Foreskin fibroblast (primary cell): ENCODE measurements at places on chromosomes 16 and 17.

DNA sequence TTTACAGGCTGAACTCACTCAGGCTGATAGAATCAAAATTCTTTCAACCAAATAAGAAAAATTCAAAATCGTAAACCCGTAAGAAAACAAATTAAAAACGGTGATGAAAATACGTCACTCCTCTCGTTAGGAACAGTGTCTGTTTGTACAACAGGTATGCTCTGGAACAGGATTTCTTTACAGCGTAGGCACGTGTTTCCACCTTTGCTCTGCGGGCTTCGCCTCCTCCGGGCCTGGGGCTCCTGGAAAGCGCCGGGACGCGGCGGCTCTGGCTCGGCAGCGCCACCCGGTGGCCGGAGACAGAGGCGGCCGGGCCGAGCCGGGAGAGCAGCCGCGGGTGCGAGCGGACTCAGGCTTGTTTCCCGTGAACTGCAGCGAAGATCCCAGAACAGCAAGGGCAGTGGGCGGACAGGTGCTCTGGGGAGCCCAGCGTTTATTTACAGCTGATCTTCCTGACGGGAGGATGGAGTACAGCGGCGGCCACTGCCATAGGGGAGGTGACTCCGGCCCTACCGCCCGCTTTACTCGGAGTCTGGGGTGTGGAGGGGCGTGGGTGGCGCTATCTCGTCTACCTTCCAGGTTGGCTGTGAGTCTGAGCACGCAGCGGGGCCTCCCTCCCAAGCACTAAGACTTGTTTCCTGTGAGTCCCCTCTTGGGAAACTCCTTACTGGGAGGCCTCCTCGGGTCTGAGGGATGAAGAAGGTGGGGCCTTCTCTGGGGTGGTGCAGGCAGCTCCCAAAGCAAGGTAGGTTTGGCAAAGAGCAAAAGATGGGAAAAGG, 40.5 kb upstream of the ATP2A3 start:
- peak; percentile 58 for DNase-seq

- peak; percentile 3 for DNase-seq
These were observed 7.1 kb upstream of the TMC5 start for GRCh38 chr16:19410435-19411171.

- no peak for DNase-seq
These were observed 129.9 kb upstream of the ZFHX3 start for GRCh38 chr16:73177729-73178295.

GRCh38 chr17:42629411-42630009, 20.0 kb downstream of the TUBG1 start:
- no peak for DNase-seq

DNA sequence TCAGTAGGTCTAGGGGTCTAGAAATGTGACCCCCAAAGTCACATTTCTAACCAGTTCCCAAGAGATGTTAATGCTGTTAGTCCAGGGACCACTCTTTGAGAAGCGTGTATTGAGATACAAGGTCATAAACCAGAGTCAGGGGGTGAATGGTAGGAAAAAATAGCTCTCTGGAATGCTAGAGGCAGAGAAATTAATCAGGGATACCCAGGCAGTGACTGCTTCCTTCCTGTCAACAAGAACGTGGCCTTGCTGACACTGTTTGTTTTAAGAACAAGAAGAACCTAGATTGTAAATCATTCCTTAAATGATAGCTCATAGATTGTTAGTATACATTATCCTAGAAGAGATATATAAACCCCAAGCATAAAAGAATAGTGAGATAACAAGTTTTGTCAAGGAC, 43.8 kb downstream of the PITPNM3 start:
- DNase-seq = no peak

- DNase-seq = no peak
These were observed 19.1 kb downstream of the GPR142 start for GRCh38 chr17:74386386-74386785.

DNA sequence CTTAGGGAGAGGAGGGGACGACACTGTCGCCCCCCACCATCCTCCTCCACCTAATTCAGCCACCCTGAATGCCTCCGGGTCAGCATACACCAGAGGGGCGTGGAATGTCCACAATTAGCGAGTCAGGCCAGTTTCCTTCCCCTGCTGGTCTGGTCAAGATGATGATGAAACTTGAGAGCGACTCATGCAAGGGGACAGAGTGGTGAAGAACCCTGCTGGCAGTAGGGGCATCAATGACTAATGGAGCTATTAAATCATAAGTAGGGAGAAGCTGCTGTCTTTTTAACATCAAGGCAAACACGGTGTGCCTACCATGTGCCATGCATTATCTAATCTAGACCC, 7.2 kb downstream of the SPACA3 start:
- peak; percentile 69 for DNase-seq

- DNase-seq = no peak
These were observed 35.7 kb downstream of the IKZF3 start for GRCh38 chr17:39828443-39828842.

DNA sequence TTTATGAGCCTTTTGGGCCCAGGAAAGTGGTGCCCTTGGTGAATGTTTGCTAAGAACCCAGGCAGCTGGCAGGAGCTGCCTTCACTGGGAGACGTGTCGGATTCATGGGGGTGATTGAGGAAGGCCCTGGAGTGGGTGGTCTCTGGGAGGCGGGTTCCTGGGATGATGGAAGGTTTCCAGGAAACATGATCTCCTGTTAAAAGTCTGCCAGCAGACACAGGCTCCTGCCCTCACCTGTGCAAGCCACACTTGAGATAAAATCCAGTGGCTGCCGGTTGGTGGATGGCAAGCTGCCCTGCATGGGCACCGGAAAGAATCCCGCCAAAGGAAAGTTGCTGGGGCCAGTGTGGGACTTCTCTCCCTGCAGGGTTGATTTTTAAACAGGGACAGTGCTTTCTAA, 189.0 kb upstream of the CIBAR2 start:
- no peak for DNase-seq

DNA sequence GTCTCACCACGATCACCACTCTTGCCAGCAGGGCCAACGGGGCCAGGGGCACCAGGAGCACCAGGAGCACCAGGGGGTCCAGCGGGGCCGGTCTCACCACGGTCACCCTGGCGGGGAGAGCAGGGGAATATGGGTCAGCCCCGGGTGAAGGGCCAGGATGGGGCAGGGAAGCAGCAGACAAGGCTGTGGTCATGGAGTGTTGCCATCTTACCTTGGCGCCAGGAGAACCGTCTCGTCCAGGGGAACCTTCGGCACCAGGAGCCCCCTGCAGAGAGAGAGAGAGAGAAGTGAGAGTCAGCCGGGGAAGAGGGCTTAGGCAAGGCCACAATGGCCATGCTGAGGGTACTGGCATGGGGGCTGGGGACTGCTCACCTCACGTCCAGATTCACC, 12.9 kb downstream of the COL1A1 start:
- no peak for DNase-seq

DNA sequence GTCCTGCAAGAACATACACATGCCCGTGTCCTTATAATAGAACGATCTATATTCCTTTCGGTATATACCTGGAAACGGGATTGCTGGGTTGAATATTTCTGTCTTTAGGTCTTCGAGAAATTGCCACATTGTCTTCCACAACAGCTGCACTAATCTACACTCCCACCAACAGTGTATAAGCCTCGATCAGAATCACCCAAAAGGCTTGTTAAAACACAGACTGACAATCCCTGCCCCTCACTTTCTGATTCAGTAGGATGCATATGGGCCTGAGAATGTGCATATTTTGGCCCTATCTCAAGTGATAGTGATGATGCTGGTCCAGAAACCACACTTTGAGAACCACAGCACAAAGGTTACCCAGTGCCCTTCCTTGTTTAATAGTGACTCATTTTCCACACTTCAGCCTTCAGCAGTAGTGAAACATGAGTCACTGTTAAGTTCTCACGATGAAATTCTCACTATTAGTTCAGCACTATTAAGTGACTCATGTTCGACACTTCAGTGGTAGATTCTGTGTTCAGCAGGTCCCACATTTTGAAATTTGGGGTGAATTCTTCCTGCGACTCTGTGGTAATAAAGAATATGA, 215.6 kb downstream of the GRIN2A start:
- DNase-seq = no peak

DNA sequence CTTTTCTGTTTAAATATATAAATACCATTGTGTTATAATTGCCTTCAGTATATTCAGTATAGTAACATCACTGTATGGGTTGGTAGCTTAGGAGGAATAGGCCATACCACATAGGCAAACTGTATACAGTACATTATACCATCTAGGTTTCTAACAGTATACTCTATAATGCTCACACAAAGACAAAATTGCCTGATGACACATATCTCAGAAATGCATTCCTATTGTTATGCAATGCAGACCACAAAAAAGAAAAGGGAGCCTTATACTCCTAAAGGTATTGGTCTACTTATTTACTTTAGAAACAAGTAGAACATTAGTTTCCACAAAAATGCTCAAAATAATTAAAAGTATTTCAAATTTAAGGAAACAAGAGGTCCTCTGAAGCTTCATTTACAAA, 47.9 kb downstream of the SETD6 start:
- DNase-seq = peak; percentile 41

GRCh38 chr17:75468779-75469373, 12.4 kb downstream of the TMEM94 start:
- DNase-seq = no peak

- DNase-seq = no peak
These were observed 26.8 kb downstream of the DCUN1D3 start for GRCh38 chr16:20873331-20873730.

GRCh38 chr16:49280105-49280741, 1.4 kb downstream of the CBLN1 start:
- no peak for DNase-seq

DNA sequence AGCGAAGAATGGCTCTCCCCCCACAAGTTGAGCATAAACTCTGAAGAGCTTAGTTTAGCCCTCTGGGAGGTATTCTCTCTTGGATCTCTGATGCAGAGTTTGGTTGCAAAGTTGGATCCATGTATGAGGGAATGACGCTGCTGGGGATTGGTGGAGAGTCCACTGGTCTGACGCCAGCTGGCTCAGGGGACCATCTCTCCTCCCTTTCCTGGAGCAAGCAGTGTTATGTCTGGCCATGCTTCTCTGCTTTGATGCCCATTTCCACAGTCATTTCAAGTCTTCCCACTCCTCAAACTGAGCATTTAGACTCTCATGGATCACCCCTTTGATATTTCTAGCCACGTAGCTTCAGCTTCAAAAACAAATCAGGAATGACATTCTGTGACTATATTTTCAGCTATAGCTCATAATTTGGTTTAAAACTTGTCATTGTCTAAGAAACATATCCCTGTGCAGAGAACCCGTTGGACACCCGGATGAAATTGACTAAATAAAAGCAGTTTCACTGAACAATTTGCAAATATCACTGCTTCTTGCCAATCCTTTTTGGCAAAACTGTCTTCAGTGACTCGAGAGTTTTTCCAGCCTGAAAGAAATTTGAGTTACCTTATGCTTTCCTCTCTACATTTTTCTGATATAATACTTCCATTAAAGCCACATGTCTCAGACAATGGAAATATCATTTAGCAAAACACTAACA, 193.4 kb upstream of the CDH11 start:
- DNase-seq = no peak

DNA sequence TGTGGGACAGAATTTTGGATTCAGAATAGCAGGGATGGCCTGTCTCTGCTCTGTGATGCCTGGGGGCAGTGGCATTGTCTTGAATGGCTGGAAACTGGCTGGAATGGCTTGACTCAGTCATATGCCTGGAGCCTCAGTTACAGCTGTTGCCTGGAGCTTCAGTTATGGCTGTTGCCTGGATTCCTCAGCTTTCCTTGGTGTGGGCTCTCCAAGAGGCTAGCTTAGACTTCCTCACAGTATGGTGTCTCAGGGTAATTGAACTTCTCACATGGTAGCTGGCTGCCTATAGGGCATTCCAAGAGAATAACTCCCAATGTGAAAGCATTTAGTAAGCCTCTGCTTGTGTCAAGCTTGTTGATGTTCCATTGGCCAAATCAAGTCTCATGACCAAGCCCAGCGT, 21.1 kb downstream of the KRT23 start:
- DNase-seq = no peak

GRCh38 chr17:67818110-67819002, 6.9 kb upstream of the BPTF start:
- DNase-seq = no peak

DNA sequence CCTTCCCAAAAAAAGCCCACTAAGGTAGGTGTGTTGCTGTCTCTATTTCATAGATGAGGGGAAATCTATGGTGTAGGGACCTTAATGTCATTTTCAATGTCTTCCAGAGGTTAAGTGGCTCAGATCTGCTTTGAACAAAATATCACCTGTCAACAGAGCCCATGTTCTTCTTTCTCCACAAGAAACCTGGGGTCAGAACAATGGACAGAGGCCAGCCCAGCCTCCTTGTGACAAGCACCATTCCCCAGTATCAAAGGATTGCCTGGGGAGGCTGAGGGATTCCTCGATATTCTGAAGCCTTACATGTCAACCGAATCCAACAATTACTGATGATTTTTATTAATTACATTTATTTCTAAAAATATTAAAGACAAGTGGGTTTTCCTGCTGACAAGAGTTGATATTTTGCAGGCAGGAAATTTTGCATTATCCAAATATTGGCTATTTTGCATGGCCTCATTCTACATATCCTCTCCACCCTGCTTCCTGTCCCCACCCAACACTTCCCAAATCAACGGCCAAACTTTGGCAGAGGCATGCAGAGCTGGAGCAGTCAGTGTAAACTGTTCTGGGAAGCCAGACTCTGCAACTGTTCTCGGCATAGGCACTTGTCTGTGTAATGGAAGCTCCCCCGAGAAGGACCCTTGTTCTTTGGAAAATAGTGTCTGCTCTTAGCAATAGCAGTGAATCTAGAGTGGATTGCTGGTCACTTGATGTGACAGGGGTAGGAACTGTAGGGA, 281.5 kb downstream of the HS3ST3A1 start:
- no peak for DNase-seq

- DNase-seq = peak; percentile 3
These were observed 289.1 kb downstream of the CA10 start for GRCh38 chr17:51869387-51869786.

DNA sequence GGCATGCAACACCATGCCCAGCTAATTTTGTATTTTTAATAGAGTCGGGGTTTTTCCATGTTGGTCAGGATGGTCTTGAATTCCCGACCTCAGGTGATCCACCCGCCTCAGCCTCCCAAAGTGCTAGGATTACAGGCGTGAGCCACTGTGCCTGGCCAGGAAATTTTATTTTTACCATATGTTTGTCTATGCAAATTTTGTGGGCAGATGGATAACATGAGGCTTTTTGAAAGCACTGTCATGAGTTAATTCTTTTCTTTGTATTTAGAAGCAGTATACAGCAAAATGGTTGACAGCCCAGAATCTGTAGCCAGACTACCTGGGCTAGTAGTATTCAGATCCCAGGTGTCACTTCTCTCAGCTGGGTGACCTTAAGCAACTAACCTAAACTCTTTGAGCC, 8.5 kb upstream of the KPNB1 start:
- peak; percentile 39 for DNase-seq
